ENCODE measurements at places on chromosomes 7 and 10.

- peak; percentile 77 for DNase-seq
These were observed 63.4 kb downstream of the SRPK2 start for GRCh38 chr7:105325216-105325904.

GRCh38 chr10:125004571-125005311, 62.8 kb downstream of the ZRANB1 start:
- DNase-seq: no peak

GRCh38 chr7:81887098-81888090, 117.5 kb upstream of the HGF start:
- DNase-seq: no peak

GRCh38 chr10:22630234-22631174, 83.9 kb downstream of the PIP4K2A start:
- peak; percentile 94 for DNase-seq

GRCh38 chr10:58010073-58010702, 257.5 kb downstream of the IPMK start:
- DNase-seq: no peak

DNA sequence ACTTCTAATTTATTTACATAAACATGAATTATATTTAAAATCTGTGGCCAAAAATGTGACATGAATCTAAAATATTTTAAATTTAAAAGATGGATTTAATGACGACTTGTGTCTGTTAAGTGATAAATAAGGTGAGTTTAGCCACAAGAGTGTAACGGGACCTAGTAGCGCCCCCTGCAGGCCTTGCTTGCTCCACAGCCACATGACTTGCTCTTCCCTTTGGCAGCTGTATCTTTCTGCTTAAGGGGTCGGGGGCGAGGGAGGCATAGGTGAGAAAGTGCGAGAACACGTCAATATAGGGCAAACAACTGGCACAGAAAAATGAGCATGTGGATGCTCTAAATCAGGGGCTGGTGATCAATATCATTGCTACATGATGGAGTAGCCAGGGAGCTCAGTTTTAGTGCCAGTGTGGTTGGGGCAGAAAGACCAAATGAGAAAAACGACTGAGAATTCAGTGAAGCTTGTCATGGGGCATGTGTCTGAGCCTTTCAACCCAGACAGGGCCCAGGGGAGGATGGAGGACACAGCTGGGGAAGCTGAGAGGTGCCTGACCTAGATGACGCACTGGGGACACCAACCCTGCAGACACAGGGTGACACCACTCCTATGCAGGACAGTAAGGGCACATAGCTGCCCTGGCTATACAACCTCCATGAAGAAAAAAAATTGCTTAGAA, 49.8 kb downstream of the PAXIP1 start:
- DNase-seq: peak; percentile 80

- DNase-seq: no peak
These were observed 64.6 kb downstream of the OGDH start for GRCh38 chr7:44671069-44671468.

GRCh38 chr7:234051-234707, 41.8 kb downstream of the FAM20C start:
- DNase-seq: no peak

GRCh38 chr10:5042922-5043321, 39.3 kb upstream of the AKR1C2 start:
- no peak for DNase-seq

- DNase-seq: peak; percentile 54
These were observed 2.1 kb downstream of the AVPI1 start for GRCh38 chr10:97684866-97685394.

GRCh38 chr10:91251430-91252056, 31.1 kb downstream of the PCGF5 start:
- peak; percentile 74 for DNase-seq

DNA sequence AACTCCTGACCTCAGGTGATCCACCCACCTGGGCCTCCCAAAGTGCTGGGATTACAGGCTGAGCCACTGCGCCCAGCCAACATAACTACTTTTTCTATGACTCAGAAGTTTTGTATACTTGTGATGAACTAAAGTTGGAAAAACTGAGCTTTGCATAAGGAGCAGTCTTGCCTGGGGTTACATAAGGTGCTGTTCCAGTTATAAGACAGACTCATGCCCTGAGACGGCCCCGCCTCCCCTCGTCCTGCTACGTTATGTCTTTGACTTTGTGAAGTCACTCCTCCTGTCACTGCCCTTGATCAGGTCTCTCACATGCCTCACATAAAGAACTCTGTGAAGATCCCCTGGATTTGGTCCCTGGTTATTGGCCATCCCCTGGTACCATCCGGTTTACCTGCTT, 40.4 kb upstream of the OPN4 start:
- DNase-seq: no peak

GRCh38 chr7:4661871-4662270, 20.2 kb upstream of the FOXK1 start:
- no peak for DNase-seq

DNA sequence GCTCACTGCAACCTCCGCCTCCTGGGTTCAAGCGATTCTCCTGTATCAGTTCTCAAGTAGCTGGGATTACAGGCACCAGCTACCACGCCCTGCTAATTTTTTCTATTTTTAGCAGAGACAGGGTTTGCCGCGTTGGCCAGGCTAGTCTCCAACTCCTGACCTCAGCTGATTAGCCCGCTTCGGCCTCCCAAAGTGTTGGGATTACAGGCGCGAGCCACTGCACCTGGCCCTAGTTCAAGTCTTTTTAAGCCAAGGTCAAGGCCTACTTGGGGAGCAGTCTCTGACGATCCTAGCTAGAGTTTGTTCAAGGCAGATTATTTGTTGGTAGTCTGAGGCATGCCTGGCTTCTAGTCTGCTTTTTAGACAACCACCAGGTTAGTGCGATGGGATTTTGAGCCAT, 709.5 kb upstream of the COBL start:
- DNase-seq: no peak

DNA sequence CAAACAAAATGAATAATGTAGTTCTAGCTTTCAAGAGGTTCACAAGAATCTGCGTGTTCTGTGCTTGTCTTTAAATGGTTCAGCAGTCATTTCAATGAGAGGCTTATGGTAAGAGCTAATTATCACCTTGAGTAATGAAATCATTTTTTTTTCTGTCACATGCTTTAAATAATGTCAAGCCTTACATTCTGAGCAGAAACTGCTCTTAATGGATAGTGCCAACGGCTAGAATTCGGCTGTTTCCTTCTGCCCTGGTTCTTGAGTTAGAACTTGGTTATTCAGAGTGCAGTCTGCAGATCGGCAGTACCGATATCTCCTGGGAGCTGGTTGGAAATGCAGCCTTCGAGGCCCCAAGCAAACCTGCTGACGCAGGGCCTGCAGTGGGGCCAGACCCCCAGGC, 316.2 kb downstream of the CAMK1D start:
- DNase-seq: no peak

DNA sequence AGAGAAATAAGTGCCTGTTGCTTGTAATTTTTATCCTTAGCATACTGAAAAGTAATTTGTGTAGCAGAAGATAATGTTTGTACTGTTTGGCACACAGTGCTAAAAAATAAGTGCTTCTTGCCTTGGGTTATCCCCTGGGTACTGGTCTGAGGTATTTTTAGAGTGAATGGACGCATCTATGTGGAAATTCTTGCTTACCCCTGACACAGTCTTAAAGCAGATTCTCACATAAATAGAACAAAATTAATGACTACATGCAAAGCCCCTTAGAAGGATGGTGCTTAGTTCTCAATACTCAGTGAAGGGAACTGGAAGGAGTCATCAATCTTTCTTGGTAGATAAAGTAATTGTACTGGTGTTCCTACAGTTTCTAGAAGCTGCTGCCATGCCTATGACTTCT, 548.6 kb downstream of the ARL4A start:
- no peak for DNase-seq

DNA sequence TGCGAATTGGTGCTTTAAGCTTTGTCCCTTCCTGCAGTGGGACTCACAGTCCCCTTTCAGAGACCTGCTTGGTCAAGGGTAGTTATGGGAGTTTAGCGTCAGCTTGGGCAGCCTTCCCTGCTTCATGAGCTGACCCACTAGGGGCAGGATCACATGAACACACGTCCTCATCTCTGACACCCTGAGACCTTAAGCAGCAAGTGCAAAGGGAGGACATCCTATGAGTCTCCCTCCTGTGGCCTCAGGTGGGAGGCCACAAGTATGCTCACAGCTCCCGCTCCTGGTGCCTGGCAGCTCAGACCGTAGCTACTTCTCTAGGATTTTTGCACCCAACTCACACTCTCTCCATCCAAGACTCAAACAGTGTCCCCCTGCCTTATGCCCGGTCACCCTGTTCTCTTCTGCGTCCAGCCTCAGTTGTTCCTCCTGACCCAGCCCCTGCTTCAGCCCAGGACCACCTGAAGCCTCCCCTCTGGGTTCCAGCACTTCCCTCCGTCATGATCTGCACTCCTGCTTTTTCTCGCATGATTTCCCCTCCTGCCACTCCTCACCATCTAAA, 136.6 kb upstream of the FAM20C start:
- DNase-seq: no peak

- DNase-seq: no peak
These were observed 240.8 kb downstream of the KIF20B start for GRCh38 chr10:89942217-89942616.

DNA sequence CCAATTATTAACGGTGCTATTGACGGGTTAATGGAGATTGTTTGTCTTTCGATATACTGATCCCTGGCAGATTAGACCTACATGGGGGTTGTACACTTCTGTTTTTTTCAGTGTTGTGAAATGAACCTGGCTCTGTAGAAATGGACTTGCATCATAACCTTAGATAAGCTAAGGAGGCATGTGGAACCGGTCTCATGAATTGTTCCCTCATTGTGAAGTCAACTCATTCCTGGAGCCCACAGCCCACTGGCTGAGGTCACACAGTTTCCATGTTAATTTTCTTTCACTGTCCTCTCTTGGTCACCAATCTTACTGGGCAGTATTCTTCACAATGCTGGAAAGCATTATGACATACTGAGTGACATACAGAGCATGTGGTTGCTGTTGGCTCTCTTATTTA, 202.8 kb downstream of the BMPER start:
- no peak for DNase-seq

GRCh38 chr7:39923091-39923490, 27.0 kb upstream of the CDK13 start:
- no peak for DNase-seq

DNA sequence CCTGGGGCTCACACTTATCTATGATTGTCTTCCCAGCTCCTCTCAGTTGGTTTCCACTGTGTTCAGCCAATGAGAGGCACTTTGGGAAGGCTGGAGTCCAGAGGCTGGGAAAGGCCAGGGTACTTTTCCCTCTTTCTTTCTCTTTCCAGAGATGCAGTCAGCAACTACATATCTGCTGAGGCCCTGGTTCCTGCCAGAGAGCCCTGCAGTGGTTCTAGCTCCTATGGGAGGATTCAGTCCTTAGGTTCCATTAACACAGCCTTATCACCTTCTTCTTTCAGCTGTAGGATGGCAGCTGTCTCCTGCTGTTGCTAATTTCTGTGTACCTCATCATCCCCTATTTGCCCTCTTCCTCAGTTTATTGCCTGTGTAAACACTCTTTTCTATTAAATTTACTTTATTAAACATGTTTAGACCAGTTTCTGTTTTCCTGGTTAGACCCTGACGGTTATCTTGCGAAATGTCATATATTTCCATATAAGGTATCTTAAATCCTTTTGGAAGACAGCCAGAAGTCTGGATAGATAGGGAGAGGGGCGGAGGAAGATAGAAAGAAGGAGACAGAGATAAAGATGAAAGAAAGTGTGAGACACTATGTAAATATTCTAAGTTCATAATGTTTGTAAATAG, 100.3 kb downstream of the HGF start:
- no peak for DNase-seq

GRCh38 chr7:3005257-3005656, 38.4 kb downstream of the CARD11 start:
- no peak for DNase-seq

DNA sequence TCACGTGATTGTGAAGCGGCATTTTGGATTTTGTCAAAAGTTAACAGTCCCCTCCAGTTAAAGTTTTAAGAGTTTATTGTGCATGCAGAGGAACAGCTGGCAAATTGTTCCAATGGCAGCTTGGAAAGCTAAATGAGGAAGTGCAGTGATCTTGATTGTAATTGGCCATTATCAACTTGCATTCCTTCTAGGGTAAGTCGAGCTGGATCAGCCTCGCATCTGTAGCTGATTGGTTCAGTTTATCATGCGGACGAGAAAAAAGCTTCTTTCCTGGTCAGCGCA, 566 bp downstream of the ZNF789 start:
- DNase-seq: peak; percentile 75

DNA sequence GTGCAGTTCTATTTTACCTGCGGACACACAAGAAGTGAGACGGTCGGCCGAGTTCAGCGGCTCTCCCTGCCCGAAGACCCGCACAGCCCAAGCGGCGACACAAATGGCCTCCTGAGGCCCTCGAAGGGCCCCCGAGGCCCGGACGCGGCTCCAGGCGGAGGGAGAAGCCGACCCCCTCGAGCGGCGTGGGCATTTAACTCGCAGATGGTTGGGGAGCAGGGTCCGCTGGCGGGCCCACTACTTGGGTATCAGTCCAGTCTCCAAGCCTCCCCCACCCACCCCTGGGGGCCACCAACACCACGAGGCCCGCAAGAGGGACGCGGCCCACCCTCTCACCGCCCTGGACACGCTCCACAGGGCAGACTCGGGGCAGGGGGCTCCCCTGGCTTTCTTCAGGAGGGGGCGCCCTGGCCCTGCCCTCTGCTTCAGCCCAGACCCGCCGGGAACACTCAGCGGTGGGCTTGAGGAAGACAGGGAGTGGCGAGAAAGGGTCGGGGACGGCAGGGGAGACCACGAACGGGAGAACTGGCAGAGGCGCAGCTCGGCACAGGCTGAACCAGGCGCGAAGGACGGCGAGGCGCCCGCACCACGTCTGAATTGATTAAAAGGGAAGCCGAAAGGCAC, 1.7 kb downstream of the IGF2BP3 start:
- DNase-seq: no peak

GRCh38 chr7:43232366-43232765, 119.9 kb downstream of the HECW1 start:
- DNase-seq: no peak

- no peak for DNase-seq
These were observed 74.2 kb downstream of the NOC3L start for GRCh38 chr10:94288361-94289101.

Data from suppressor macrophage treated with lipopolysaccharide for 4 hours (primary cell).